ENCODE measurements at places on chromosomes 6 and 20. TPM values are rescaled to one million over a fixed set of nuclear protein-coding genes. Genes with fewer than 3 reads are reported as not detected.

MOG gene
- total RNA-seq = not detected

PRR18 gene
- 0.10 TPM for total RNA-seq

HTR1E gene
- total RNA-seq = not detected

PHACTR3 gene
- 8.5 TPM for total RNA-seq

UST gene
- total RNA-seq = 15.0 TPM

SRXN1 gene
- total RNA-seq = 13.2 TPM

SRF gene
- 28.3 TPM for total RNA-seq

NRSN2 gene
- 6.3 TPM for total RNA-seq

BFSP1 gene
- total RNA-seq = 1.6 TPM

KCNK5 gene
- total RNA-seq = 6.1 TPM

NKAIN2 gene
- 1.7 TPM for total RNA-seq

SLC13A3 gene
- total RNA-seq = 1.7 TPM

RTF2 gene
- total RNA-seq = 64.0 TPM

SERPINB6 gene
- 89.5 TPM for total RNA-seq

EPB41L1 gene
- 48.2 TPM for total RNA-seq

KCNS1 gene
- 1.1 TPM for total RNA-seq

NRSN1 gene
- total RNA-seq = 0.51 TPM

OVOL2 gene
- 1.0 TPM for total RNA-seq

C20orf144 gene
- total RNA-seq = not detected

TTLL9 gene
- total RNA-seq = 1.0 TPM

PRDM13 gene
- total RNA-seq = not detected

SYCP2 gene
- total RNA-seq = 6.6 TPM

CGA gene
- 1.9 TPM for total RNA-seq

OR2B6 gene
- not detected for total RNA-seq

RAB32 gene
- 19.8 TPM for total RNA-seq

PRKN gene
- total RNA-seq = 7.0 TPM

Measured in tongue (tissue), 3 donors.